Activated T-helper 1 cell treated with anti-CD3 and anti-CD28 coated beads, Interleukin-12 subunit alpha, Interleukin-12 subunit beta, Interleukin-2, Interleukin-4 antibody, amounts not matched to agents 30 ng/mL and 10 ng/mL and 1 ng/mL, durations not matched to agents 14 hours and 24 hours and 36 hours (primary cell): ENCODE measurements at places on chromosomes 16 and 17. TPM values are rescaled to one million over a fixed set of nuclear protein-coding genes. Genes with fewer than 3 reads are reported as not detected.

Gene ITGB4
- total RNA-seq = 1.4 and 2.7 TPM in 2 replicates

Gene PABPN1L
- total RNA-seq = not detected in 2 replicates

Gene KRT32
- not detected in 2 replicates for total RNA-seq

Gene QPRT
- 6.3 and 6.5 TPM in 2 replicates for total RNA-seq

Gene DLX4
- 0.20 TPM in 1 of 2 replicates, not detected in the other for total RNA-seq

Gene SLC22A31
- 1.3 and 2.6 TPM in 2 replicates for total RNA-seq

Gene TMEM238L
- total RNA-seq = not detected in 2 replicates

DNA sequence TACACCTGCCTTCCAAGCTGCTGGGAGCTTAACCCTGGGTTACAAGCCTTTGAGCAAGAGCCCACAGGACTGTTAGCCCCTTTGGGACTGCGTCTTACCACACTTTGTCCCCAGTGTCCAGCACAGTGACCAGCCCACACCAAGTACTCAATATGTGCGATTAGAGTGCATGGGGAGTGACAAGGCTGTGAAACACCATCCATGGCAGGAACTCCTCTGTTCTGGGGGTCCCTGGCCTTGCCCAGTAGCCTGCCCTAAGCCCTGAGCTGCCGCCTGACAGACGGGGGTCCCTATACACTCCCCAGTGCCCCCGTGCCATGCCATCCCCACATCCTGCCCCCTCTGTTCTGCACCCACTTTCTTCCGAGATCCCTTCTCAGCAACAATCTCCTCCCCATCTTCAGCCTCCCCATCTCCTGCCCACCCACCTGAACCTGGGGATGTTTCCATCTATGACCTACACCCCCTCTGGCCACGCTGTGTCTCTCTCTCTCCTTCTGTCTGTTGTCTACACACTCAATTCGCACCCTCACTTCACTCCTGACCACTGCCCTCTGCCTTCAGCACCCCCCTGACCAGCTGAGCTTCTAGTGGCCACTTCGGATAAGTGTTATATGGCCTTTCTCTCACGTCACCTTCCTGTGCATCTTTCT lies 112.9 kb upstream of the SMURF2 start:
- DNase-seq = no peak

- no peak for DNase-seq
Measured at GRCh38 chr16:4972938-4973587, 14.9 kb downstream of the SEC14L5 start.

DNA sequence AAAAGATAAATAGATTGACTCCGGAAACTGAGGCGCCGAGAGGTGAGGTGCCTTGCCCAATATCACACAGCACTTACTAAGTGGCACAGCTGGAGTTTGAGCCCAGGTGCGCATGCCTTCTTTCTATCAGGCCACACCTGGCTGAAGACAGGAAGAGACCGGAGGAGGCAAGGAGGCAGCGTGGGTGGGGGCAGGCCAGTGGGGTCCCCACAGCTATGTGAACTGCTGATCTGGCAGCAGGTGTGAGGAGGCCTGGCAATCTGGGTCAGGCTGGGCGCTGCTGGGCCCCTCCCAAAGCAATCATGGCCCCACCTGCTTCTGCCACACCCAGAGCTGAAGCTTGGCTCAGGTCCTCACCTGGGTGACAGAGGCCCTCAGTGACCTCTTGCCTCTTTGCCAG lies 1.9 kb upstream of the GDPD3 start:
- no peak for DNase-seq

GRCh38 chr17:32741381-32741780 lies 135.5 kb downstream of the MYO1D start:
- no peak for DNase-seq

GRCh38 chr17:77280304-77281121 lies 139.7 kb downstream of the SEC14L1 start:
- DNase-seq = peak; percentile 56

- DNase-seq = no peak
Measured at GRCh38 chr17:34841467-34841866, 119.8 kb downstream of the CCT6B start.

DNA sequence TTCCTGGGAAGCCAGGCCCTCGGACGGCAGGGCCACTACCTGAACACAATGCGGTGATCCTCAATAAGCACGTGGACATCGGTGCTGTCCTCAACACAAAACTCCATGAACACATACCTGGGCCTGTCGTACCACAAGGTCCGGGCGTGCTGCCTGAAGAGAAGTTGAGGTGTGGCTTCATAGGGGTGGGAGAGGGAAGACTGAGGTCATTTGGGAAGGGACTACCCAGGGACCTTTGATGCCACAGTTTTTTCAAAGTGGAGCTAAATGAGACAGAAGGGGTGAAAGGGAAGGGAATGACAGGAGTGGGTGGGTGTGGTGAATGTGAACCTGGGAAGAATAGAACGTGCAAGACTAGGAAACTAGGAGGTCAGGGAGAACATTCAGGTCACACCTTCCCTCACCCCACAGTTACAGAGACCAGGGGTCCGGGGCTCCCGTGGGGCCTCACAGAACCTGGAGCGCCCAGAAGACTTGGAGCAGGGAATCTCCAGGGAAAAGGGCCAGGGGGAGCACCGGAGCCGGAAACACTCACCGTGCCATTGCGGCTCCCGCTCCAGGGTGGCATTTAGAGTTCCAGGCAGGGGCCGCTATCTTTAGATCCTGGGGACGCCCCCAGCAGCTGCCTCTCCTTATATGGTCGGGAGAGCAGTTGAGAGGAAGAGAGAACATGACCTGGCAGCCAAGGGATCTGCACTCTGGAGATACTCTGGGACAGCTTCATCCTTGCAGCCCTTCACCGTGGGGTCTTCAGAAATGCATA lies at the start of gene PTGES3L:
Gene PTGES3L, minus strand, starts transcription at position 570 of the 763 bp plus-strand sequence. Its CDS starts 27 bp downstream, at position 543.
- peak; percentile 8 for DNase-seq

GRCh38 chr17:68863091-68863652 lies 92.0 kb downstream of the ABCA8 start:
- no peak for DNase-seq
